ENCODE measurements at places on chromosomes 11 and 22.

- no peak for DNase-seq
Observed at GRCh38 chr22:38098410-38099249, 11.9 kb downstream of the BAIAP2L2 start.

DNA sequence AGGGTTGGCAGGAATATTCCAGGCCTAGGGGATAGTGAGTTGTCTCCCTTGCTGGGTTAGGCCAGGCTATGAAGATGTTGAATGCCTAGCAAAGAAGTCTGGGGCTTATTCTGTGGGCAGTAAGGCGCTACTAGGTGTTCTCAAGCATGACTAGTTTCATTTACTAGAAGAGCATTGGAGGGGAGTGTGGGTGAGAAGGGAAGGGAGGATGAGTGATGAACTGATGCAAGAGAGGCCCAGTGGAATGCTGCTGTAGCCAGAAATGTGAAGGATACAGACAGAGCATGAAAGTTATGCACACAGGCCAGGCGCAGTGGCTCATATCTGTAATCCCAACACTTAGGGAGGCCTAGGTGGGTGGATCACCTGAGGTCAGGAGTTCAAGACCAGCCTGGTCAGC lies 33.5 kb downstream of the POU2F3 start:
- DNase-seq: no peak

GRCh38 chr22:20186183-20186870 lies 35.5 kb upstream of the CCDC188 start:
- no peak for DNase-seq

GRCh38 chr11:59899532-59899931 lies 20.9 kb downstream of the OOSP3 start:
- no peak for DNase-seq

DNA sequence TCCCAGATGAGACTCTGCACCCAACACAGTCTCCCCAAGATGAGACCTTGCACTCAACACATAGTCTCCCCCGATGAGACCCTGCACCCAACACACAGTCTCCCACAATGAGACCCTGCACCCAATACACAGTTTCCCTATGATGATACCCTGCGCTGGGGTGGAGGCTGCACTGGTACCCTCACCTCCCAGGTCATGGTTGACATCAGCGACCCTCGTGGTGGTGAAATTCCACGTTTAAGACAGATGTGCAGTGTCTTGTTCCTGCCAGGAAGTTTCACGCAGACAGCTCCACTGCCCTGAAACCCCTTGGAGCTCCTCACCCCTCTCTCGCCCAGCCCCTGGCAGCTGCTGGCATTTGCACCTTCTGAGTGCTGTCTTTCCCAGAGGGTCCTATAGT lies 9.5 kb downstream of the MUC5AC start:
- no peak for DNase-seq

DNA sequence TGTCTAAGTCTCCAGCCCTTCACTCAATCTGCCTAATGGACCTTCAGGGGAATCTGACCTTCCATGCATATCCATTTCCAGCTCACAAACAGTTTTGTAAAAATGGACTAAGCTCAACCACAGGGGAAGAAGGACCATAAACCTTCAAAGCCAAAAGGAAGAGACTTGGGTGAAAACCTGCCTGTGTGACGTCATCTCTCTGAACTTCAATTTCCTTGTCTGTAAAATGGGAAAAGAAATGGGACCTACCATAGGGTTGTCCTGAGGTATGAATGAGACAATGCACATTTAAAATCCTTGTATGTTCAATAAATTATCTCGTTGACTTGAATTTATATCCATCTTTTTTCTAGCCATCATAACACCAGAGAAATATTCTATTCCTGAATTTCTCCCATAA lies 370.7 kb downstream of the INSC start:
- DNase-seq: no peak

DNA sequence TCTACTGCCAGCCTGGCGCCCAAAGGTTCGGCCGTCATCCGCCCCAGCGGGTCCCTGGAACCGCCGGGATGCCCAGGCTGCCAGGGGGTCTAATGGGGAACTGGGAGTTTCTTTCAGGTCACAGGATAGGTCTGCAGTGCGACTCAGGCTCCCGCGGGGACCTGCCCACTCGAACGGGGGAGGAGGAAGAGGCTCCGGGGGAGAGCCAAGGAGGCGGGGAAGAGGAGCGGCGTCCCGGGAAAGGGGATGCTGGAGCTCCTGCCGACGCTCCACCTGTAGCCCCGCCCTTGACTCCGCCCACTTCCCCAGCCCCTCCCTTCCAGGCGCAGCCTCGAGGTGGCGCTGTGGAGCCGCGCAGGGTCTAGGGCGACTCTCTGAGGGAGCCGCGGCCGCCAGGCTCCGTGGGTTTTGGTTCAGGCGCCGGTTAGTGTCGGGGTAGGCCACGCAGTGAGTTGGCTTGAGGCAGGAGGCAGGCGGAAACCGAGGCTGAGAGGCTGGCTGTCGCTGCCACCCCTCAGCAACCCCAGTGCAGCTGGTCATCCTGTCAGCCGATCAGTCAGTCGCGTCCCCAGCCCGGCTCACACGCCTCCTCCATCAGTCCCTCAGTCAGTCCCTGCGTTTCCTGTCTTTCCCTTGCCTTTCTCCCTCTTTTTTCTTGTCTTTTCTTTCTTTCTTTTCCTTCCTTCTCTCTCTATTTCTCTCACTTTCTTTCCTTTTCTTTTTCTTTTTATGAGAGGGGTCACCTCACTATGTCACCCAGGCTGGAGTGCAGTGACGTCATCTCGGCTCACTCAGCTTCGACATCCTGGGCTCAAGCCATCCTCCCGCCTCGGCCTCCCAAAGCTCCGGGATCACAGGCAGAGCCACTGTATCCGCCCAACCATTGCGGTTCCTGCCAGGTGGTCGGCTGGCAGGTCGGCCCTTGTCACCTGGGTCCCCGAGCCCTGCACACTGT lies 26.4 kb downstream of the YWHAH start:
- DNase-seq: peak; percentile 27

GRCh38 chr11:75056814-75057213 lies 39.9 kb downstream of the OR2AT4 start:
- DNase-seq: no peak

- no peak for DNase-seq
Observed at GRCh38 chr11:14854057-14854456, 38.0 kb downstream of the CYP2R1 start.

- no peak for DNase-seq
Observed at GRCh38 chr11:12170984-12171383, 60.6 kb downstream of the MICAL2 start.

DNA sequence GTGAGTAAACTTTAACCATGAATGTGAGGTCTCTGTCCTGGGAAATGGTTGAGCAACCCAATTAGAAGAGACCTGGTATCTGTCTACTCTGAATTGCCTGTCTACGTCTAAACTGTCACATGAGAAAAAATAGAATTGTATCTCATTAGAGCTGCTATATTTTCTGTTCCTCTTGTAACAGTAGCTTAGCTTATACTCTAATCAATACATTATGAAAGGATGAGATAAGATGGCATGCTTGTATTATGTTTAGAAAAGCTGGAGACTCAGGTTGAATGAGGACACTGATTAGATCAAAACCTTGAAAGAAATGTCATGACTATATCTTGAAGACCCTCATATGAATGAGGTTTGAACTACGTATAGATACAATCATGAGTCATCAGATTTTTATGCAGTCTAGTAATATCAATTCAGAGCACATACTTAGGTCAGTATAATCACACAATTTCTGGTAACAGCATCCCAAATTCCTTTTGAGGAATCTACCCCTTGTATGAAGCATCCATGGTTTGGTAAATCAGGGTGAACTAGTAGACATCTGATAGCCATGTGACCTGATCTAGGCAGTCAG lies 561.5 kb upstream of the CHORDC1 start:
- DNase-seq: no peak

GRCh38 chr11:12789596-12790215 lies 115.5 kb downstream of the TEAD1 start:
- DNase-seq: no peak

GRCh38 chr11:17397311-17398002 lies 9.0 kb upstream of the KCNJ11 start:
- no peak for DNase-seq

DNA sequence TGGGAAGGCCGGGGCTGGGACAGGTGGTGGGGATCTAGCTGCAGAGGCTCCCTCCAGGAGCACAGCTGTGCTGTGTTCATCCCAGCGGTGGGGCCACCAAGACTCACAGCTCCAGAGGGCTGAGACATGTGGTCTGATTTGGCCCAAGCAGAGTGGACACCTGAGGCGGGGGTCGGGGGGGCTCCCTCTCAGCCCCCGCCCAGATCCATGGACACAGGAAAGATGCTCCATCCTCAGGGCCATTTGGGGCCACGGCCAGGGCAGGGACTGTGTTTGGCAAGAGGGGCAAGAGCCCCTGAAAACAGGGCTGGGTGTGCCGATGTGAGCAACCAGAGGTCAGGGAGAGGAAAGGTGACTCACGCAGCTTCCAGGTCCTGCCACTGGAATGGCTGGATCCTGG lies 219.4 kb downstream of the BRD1 start:
- no peak for DNase-seq

DNA sequence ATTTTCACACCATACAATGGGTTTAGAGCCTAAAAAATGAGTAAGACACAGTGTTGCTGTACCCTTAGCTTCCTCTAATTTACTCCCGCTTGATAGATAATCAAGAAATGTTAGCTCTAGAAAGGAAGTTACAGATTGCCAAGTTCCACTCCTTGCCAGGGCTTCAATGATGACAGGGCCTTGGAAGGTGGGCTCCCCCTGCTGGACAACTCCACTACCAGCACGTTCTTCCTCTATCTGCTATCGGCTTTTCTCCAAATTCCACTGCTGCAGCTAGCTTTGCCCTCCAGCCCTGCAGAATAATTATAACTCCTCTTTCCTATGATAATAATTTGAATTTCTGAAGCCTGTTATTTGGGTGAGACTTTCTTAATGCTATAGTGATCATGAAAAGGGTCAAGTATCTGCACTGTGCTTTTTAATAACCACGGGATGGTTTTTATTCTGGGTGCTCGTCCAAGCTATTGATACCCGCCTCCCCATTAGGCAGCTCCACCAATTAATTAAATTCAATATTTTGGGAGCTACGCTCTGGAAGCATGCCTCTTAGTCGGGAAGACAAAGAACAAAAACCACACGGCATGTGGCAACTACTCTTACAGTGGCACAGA lies 9.0 kb downstream of the SYN3 start:
- peak; percentile 37 for DNase-seq

DNA sequence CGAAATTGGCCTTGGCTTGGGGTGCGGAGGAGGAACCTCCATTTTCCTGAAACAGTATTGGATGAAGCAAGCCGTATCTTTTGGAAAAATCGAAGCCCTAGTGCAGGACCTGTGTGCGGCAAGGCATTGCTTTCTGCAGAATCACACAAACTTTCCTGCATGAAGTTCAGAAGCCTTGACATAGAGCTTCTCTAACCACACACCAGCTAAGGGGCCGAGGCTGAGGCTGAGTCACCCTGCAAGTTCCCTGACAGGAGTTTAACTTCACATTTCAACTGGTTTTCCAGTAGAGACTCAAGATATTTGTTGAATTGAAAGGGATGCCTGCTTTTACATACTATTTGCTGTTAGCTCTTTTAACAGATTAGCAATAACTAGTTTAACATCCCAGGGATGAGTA lies 67.8 kb downstream of the TCF20 start:
- no peak for DNase-seq

DNA sequence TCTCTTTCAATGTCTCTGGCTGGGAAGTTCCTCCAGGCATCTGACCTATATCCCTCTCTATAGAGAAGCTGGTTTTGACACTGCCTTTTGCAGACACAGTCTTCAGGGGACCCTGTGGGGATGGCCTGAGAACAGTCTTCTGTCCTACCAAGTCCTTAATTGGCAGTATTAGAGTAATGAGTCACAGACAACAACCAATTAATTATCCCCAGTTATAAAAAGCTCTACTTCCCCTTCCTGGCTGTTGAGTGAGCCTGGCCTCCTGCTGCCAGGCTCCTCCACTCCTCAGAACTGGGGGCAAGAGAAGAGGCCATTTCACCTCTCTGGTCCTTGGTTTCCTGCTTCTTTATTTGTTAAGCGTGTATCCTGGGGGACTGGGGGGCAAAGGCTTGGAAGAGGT lies 41.2 kb upstream of the KLHL35 start:
- DNase-seq: no peak

DNA sequence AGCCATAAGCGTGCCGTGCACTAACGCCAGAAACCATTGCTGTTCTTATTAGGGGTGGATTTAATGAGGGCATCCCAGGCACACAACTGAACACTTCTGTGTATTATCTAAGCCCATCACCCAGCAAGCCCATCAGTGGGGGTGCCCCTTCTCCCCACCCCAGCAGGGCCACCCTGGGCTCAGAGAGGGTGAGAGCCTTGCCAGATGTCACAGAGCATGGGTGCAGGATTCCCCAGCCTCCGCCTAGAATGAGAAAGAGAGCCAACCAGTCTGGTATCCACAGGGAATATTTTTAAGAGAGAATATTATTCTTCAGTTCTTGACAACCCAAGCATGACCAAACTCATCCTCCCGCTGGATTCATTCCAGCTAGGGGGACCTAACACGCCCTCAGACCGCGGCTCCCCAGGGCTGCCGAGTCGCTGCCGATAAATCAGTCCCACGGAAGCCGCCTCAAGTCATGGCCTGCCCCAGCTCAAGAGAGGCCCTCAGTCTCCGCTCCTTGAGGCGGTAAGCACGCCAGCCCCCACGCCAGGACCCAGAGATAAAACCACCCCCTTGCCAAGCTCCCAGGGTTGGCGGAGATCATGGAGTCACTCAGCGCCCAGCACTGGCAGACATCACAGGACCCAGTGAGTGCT lies 47.2 kb downstream of the MN1 start:
- DNase-seq: no peak

- no peak for DNase-seq
Observed at GRCh38 chr11:109865548-109866186, 227.5 kb upstream of the ZC3H12C start.

- DNase-seq: no peak
Observed at GRCh38 chr11:106875013-106875412, 143.3 kb downstream of the GUCY1A2 start.

DNA sequence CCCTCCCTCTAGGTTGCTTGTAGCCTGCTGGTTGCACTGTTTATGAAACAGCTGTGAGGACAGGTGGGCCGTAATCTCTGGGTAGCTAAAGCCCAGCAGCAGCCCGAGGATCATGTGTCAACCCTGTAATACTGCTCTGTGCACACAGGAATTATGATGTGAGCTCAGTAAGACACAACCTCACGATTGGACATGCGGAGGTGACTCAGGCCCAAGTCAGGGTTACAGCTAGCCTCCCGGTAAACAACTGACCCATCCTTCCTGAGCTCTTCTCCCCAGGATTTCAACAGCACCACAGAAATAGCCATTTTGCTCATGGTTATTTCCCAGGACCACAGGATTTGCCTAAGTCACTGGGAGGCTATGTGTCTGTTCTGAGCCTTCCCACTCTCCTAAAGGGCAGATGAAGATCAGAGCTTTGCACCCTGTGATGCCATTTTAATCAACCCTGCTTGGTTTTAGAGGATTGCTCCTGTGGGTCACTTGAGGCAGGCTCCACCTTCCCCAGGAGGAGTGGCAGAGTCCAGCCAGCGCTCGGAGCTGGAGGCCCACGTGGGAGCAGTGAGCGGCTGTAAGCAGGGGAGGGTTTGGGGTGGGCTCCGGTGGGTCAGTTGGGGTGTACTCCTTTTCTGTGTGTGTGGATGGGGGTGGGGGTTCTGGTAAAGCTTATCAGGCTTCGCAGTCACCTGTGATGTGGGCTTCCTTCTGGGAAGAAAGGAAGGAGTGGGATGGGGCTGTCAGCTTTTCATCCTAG lies at the start of gene AMPD3:
AMPD3 (plus strand) TSS at position 387 of the 754 bp plus-strand sequence. CDS start 6,256 bp downstream, outside the sequence.
- DNase-seq: peak; percentile 77

- DNase-seq: no peak
Observed at GRCh38 chr11:12942157-12942556, 67.0 kb upstream of the RASSF10 start.

- DNase-seq: no peak
Observed at GRCh38 chr22:48628891-48629543, 1198.7 kb downstream of the BRD1 start.

- no peak for DNase-seq
Observed at GRCh38 chr11:92447586-92447985, 223.0 kb downstream of the FAT3 start.

All from amniotic stem cell (primary cell).